ENCODE measurements at places on chromosomes 1 and 21.

DNA sequence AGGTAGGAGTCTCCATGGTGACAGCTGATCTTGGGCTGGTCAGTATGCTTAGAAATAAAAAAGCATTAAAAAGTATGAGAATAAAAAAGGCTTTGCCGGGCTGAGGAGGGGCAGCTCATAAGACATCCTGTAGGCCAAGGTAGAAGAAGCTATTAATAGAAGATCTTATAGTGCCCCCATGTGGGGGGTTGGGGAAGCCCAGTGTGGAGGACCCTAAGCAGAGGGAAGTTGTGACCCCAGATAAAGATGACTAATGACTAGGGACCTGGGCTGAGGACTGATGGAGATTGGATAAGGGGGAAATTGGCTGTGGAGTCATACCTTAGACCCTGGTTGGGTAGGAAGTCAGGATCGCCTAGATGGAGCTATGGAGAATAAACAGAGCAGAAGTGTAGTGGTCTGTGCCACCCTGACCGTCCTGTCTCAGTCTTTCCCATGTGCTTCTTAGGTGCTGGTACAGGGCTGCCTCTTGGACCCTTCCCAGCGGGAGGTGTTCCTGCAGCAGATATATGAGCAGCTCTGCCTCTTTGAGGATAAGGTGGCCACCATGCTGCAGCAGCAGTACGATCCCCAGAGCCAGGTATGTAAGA is 25.0 kb downstream of the SZT2 start:
- no peak for DNase-seq

DNA sequence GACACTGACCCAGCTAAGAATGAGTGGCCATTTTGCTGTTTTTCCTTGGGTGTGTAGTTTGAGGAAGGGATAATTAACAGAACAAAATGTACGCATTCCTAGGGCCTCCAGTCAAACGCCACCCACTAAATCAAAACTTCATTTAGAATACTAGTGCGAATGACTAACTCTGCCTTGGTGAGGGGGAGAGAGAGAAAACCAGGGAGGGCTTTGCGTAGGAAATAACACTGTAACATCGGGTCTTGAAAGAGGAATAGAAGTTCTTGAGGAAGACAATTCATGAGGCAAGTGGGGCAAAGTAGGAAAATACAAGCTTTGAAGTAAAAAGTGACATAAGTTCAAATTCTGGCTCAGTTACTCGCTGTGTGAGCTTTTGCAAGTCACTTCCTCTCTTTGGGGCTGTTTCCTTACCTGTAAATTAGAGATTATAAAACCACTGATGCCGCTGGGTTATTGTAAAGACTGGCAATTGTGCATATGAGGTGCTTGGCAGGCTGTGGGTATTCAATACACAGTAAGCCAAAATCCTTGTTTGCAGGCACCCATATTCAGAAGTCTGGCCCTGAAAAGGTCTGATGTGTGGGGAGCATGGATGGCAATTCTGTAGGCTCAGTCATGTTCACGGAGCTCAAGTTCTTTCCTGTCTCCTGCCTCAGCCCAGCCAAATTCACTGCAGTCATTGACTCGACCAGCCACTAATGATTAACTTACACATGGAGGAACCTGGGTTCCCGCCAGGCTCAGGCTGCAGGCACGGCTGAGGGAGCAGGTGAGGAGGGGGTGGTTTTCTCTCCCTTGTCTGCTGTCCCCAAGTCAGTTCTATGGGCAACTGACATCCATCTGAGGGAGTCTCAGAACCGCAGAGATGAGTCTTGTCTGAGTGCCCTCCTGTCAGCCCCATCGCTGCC is 140.3 kb upstream of the CSF3R start:
- no peak for DNase-seq

GRCh38 chr1:204149635-204150565 is 1.9 kb downstream of the ETNK2 start:
- no peak for DNase-seq

DNA sequence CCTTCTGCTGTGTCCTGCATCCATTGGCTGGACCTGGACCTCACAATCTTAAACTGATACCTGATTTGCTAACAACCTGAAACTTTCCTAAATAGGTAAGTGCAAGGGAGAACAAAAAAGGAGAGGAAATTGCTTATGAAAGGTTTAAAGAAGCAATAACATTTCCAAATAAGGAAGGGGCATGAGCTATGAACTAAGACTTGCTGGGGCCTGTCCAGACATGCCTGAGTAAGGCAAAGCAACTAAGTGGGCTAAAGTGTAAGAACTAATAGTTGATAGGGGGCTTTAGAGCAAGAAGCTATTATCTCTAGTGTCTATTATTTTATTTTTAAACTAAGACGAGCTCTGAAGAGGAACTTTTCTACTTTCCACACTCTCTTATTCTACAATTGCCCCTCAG is 11.6 kb downstream of the JMJD4 start:
- no peak for DNase-seq

DNA sequence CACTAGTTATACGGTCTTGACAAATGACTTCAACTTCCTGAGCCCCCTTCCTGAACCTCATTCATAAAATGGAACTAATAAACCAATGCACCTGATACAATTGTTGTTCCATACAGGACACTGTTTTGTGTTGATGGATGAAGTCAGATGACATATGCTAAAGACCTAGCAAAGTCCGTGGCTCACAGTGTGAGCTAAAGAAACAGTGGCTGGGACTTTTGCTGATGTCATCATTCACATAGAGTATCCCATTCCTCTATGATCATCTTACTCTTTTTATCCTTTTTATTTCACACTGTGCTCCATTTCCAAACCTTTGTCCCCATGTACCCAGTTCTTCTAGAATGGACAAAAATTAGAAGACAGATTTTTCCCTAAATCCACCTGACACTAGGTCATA is 83.7 kb upstream of the KAZN start:
- DNase-seq: no peak

DNA sequence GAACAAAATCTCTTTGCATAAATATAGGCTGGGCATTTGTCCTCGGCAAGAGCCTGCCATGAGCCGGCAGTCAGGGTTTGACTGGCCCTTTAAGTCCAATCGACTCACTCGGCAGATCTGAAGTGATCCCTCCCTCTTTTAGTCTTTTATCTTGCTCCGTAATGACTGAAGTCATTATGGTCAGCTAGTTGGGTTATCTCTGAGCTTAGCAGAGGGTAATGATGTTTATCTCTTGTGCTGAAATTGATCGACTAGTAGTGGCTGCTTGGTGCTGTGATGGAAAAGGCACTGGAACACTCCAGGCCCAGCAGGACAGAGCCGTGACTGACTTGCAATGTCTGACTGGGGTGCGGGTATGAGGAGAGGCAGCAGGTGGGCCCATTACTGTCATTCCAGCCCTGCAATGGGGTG is 468 bp upstream of the ABCA4 start:
- DNase-seq: no peak

DNA sequence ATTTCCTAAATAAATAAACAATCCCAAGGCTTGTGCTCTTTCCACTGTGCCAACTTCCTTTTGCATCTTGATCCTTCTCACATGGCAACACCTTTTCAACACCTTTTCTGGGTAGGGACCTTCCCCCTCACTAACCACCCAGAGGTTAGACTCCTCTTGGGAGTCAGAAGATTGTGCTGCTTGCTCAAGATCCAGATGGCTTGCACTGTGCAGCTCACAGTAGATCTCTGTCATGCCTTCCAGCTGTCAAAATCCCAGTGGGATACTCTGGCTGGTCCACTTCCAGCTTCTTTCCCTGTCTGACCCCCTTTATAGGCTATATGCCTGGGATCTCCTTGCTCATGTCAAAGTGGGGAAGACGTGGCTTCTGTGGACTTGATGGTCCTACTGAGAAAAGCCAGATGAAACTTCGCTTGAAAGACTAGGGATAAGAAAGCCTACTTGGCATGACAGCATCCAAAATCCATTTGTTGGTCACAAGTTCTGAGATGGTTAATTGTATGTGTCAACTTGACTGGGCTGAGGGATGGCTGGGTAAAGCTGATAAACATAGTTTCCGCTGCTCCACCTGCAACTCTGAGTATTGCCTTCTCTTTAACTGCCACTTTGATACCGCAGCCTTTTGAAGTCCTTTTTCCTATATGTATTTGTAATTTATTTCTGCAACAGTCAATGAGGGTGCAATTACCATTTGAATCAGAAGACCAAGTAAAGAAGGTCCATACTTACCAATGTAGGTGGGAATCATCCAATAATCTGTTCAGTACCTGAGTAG is 74.5 kb downstream of the S1PR1 start:
- DNase-seq: no peak

DNA sequence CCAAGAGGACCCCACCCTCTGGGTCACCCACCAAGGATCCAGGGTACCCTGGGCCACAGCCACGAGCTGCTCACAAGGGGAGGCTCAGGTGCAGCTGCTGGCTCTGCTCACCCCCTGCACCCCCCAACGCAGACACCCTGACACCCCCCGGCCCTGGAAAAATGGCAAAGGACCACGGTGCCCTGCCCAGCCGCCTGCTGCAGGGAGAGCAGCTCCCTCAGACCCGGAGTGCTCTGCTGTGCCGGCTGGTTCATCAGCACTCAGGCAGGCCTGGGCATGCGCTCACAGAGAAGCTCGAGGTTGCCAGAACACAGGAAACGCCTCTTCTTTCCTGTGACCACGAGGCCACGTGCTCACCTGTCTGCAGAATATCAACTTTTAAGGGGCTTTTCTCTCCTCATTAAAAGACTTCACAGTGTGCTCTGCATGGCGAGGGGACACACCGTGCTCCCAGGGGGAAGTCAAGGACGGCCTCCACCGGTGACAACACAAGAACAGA is 4.3 kb upstream of the C1QTNF12 start:
- DNase-seq: no peak

DNA sequence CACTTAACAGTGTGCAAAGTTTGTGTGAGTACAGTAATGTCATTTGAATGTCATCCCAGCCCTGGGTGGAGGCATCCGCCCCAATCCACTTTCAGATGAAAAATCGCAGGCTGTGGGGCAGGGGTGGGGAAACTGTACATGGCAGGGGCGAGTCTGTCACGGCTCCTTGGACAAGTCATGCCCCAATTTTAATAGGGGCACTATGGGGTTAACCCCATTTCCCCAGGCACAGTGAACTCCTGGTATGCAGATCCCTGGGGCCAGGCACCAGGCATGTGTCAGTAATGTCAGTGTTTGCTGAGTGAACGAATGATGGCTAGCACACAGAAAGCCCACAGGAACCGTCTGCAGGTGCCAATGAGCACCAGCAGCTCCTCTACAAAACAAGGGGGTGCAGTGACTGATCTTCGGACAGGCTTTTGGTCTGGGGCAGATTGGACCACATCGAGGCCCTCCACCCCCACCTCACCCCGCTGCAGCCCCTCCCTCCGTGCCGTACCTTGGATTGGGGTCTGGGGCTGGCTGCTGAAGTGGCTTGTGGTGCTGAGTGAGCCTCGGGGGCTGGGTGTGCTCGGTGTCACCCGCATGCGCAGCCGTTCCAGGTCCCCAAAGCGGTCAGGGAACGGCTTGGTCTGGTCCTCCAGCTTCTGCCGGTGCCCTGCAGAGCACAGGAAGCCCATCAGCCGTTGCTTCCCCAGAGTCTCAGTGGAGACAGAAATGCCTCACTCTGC is 23.2 kb downstream of the RUNX3 start:
- no peak for DNase-seq

GRCh38 chr1:24896596-24897262 is 33.3 kb downstream of the RUNX3 start:
- no peak for DNase-seq

GRCh38 chr1:23537296-23537973 is 6.4 kb upstream of the E2F2 start:
- no peak for DNase-seq

- DNase-seq: no peak
These were observed 188.6 kb upstream of the VAMP3 start for GRCh38 chr1:7582460-7582972.

DNA sequence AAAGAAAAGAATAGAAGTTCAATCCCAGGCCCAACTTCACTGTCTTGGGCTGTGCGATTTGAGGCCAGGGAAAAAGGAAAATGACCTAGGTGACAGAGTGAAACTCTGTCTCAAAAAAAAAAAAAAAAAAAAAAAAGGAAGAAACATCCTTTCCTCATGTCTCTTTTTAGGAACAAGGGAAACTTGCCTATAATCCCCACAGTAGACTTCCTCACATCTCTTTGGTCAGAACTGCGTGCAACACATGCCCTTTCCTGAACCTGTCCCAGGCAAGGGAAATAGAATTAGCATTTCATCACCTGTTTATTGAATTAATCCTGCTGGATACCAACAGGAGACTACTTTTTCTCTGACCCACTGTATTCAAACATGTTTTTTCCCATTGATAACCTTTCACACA is 2.3 kb downstream of the DCST1 start:
- DNase-seq: no peak

DNA sequence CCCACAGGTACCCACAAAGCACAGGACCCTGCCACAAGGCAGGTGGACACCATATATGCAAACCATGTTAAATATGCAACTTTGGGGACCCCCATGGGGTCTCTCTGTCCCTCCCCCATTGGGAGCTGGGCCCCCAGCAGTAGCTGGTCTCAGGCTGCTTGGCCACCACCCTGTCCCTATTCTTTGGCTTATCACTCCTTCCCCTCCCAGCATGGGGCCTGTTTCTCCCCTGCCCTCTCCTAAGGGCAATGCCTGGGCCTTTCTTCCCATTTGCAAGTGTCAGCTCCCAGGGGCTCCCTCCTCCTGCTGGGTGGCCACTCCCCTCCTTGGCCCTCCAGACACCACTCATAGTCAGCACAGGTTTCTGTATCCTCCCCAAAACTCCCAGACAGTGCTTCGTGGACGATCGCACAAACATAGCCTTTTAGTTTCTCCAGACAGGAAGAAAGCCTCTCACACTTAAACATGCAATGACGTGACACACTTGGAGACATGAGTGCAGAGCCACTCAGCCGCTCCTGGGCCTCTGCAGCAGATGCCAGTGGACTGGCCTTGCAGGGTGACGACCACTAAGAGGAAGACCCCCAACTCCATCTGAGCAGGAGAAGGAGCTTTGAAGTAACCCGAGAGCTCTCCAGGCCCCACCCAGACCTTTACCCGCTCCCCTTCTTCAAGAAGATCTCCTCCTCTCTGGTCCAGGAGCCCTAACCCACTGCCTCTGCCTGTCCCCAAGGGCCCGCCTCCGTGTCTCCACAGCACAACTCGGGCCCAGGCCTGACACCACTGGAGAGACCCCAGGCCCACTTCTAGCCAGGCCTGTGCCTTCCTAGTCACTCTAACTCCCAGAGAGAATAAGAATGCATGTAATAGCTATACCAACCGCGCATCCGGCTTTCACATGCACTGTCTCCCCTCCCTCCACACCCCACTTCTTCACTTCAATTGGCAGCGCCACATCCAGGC is 22.9 kb downstream of the CITED4 start:
- DNase-seq: no peak

- DNase-seq: no peak
These were observed 36.6 kb downstream of the DEGS1 start for GRCh38 chr1:224219612-224220059.

GRCh38 chr1:181557313-181557712 is 74.0 kb downstream of the CACNA1E start:
- no peak for DNase-seq

- DNase-seq: no peak
These were observed 15.4 kb downstream of the ACTRT2 start for GRCh38 chr1:3036447-3037280.
